ENCODE measurements at places on chromosomes 16 and 17. TPM values are rescaled to one million over a fixed set of nuclear protein-coding genes. Genes with fewer than 3 reads are reported as not detected.
A peak's percentile ranks its signal among the peaks of the same experiment; 100 is the strongest.

TNFRSF13B gene
- total RNA-seq = not detected

DNA sequence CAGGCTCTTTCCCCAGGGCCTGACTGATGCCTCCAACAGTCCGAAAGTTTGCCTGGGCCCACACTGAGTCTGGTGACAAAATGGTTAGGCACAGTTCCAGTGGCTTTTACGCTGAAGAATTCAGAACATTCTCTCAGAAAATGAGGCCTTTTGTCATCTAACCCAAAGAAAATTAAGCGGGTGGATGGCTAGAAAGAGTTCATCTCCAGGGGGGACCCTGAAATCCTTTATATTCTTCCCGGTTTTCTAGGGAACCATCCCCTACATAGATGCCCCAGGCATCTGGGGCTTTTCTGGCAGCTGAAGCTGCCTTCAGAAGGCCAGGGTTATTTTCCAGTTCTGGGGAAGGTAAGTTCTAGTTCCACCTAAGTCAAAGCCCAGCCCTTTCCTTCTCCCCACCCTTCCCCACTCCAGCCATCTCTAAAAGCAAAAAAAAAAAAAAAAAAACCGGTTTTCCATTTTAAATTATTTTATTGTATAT, 2.2 kb downstream of the RASD1 start:
- DNase-seq = no peak

ACSM2A gene
- not detected for total RNA-seq

DNA sequence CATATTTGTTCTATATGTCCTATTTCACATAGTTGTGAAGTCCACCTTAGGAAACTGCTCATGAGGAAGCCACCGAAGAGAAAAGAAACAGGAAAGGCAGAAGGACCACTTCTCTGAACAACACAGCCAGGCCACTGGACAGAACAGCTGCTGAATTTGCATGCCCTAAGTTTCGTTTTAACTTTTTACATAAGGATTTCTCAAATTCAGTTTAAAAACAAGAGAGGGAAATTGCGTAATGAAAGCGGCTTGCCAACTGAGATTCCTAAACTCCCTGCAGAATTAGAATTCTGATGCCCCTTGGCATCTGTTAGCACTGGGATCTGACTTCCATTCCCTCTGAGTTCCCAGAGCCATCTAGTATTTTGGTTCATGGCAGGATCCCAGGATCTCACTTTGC, 5.0 kb upstream of the CCL8 start:
- DNase-seq = peak; percentile 48

REXO5 gene
- total RNA-seq = 16.2 TPM

- DNase-seq = no peak
Observed at GRCh38 chr16:84538222-84538840, 33.9 kb upstream of the MEAK7 start.

DNA sequence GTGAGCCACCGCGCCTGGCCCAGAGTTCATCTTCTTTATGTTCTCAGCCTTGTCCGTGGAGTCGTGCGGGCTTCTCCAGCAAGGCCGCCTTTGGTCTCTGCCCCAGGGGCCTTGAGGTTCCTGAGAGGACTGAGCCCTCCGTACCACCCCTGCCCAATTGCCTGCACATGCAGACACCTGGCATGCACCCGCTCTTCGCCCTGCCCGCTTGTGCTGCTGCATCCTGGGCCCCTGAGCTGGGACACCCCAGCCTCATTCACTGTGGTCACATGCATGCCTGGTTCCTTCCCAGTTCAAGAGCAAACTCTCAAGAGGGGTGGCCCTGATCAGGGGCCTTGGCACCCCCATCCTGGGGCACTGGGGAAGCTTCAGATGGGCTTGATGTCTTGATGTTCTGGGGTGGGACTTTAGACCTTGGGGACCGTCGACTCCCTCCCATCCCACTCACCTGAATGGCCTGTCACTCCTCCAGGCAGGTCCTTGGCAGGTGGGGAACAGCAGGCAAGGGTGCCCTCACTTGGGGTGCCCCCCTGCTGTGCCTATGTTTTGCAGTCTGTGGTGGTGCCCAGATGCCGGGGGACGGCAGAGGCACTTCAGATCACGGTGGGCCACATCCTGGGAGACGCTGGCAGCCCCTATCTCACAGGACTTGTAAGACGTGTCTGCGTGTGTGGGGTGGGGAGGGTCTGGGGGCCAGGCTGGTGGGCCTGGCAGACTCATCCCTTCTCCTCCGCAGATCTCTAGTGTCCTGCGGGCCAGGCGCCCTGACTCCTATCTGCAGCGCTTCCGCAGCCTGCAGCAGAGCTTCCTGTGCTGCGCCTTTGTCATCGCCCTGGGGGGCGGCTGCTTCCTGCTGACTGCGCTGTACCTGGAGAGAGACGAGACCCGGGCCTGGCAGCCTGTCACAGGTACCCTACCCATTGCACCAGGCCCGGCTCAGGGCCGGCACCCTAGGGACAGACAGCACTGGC, 12.7 kb upstream of the SPNS2 start:
- DNase-seq = no peak

DNA sequence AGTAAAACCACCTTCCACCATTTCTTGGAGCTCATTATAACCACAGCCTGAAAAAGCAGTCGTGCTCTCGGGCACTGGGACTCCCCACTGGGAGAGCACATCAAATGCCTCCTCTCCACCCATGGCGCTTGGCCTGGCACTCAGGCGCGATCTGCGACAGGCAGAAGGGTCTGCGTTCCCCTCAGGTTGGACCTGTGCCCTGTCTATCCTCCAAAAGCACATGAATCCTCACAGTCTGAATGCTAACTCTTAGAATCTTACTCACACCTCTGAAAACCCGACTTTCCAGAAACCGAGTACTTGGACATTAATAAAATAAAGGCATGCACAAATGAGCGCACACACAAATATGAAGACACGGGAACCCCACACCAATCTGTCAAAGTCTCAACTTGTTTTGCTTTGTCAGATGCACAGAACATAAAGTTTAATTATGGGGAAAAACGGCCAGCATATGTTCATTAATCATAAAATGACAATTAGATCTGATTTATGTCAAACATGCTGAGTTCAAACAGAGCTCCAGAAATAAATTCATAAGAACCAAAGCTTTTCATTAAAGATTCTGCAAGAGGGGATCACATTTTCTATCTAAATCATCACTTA, 20.5 kb upstream of the FAAP100 start:
- no peak for DNase-seq

DNA sequence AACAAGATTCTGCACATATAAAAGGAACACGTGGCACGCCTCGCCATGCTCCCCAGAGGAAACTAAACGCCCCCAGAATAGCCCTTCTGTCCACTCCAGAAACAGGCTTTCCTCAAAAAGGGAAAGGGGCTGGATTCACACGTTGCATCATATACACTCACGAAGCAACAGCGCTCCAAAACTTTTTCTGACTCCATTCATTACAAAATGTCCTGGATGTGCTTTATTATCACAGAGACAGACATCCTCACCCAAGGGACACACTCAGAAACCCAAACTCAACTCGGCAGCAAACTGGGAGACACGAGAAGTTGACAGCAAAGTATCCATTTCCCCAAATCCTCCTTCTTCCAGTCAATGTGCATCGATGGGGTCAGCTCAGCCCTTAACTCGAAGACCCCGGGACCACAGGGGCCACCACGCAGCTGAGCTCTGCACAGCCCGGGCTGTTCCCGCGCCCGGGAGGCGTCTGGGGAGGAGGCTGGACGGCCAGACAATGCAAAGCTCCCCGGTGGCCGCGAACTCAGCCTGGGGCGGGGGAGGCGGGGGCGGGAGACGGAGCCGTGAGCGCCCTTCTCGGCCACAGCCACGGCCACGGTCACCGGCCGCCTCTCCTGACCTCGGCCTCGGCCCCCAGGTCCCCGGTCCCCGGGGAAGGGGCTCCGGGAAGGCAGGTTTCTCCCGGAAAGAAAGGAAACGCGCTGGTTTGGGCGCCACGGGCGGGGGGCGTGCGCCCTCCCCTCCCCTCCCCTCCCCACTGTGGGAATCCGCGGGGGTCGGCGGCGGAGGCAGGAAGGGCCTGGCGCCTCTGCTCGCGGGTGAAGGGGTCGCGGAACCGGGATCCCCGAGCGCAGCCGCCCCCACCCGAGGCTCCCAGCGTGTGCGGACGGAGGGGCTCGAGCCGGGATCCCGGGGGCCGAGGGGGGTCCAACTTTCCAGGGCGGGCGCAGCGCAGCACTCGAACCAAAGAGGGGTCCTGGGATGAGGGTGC, 1.2 kb downstream of the NXN start:
- peak; percentile 49 for DNase-seq

DNA sequence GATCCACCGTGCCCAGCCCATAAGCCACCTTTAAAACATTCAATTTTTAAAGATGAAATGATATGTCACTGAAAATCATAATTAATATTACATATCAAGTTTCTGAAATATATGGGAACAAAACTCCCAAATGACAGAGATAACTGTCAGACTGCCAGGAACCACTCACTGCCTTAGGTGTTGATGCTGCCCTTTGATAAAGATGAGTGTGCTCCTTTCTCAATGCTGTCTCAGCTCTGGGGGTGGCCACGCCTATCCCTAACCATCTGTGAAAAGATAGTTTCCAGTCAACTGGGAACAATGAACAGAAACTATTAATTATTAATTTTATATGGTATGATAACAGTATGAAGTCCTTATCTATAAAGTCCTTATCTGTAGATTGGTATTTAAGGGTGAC, 177.7 kb downstream of the MYO1D start:
- DNase-seq = no peak

DNA sequence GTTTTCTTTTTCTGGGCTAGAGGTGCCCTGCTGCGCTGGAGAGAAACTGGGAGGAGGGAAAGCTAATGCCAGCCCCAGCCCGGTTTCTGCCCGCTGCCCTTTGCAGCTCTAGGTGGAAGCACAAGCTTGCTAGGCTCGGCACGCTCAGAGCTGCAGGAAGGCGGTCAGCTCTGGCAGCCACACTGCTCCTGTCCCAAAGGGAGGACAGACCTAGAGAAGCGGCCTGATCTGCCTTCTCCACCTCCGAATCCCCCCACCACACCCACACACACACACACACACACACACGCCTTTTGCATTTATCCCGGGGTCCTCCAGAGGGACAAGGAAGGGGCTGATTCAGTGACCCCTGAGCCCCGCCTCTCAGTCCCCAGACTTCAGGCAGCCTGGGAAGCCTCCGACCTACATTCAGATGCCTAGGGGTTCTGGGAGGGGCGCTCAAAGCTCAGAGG, 418.1 kb downstream of the SOX9 start:
- no peak for DNase-seq

- no peak for DNase-seq
Observed at GRCh38 chr16:63239065-63239570, 1202.9 kb upstream of the CDH8 start.

DNA sequence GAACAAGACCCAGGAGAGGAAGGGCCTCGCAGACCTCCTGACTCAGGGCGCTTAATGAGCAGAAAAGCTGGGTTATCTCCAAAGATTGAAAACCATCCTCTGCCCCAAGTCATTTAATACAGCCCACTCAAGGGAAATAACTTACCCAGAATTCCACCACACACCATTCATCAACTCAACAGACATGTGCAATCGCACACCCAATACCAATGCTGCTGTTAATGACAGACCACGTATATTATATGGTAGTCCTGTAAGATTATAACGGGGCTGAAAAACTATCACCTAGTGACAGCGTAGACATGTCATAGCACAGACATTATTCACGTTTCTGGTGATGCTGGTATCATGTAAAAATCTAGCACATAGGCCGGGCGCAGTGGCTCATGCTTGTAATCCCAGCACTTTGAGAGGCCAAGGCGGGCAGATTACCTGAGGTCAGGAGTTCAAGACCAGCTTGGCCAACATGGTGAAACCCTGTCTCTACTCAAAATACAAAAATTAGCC, 52.5 kb upstream of the HELZ start:
- DNase-seq = no peak

PRR11 gene
- total RNA-seq = 30.4 TPM

DNA sequence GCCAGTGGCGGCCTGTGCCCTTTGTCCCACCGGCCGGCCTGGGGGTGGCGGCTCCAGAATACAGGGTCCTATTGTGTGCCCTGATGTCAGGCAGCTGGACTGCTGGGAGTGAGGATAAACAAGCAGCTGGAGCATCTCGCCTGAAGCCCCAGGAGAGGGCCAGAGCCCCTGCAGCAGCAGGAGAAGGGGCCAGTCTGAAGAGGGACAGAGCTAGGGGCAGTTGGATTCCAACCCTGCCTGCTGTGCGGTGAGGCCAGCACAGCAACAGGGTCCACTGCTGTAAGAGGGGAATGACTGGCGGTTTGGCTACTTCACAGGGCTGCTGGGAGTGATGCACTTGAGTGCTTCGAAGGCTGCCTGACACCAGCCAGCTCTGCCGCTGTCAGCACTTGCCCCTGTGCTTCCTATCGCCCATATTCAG, 25.0 kb downstream of the RAB11FIP4 start:
- no peak for DNase-seq

DNA sequence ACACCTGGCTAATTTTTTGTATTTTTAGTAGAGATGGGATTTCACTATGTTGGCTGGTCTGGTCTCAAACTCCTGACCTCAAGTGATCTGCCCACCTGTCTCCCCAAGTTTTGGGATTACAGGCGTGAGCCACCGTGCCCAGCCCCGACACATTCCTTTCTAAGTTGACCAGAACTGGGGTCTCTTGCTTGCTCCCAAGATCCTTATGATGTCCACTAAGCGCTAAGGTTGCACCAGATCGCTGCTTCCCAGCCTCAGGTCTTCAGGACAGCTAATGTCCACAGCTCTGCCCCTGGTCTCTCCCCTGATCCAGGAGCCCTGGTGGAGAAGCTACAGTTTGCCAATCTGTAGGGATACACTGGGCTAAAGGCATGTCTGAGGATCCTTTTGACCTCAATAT, 29.5 kb downstream of the NSMCE1 start:
- DNase-seq = no peak

- no peak for DNase-seq
Observed at GRCh38 chr16:83068686-83069085, 441.9 kb downstream of the CDH13 start.

DNA sequence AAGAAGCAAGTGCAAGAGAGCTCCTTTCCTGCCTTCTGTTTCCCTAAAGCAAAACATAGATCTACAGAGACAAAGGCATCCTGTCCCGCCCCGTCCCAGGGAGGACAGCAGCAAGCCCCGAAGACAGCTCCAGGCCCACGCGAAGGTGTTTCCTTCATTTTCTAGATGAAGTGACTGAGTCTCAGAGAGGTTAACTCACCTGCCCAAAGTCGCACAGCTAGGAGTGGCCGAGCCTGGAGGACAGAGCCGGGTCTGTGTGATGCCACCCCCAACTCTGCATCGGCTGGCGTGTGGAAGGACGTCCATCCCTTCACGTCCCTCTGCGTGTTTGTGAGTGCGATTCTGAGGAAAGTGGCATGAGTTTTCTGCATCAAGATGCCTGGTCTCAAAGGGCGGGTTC, 187.2 kb upstream of the CHMP6 start:
- no peak for DNase-seq

TMEM97 gene
- total RNA-seq = 118 TPM

Measured in MG63 (cell line).